ENCODE measurements at places on chromosomes 3 and 15.

DNA sequence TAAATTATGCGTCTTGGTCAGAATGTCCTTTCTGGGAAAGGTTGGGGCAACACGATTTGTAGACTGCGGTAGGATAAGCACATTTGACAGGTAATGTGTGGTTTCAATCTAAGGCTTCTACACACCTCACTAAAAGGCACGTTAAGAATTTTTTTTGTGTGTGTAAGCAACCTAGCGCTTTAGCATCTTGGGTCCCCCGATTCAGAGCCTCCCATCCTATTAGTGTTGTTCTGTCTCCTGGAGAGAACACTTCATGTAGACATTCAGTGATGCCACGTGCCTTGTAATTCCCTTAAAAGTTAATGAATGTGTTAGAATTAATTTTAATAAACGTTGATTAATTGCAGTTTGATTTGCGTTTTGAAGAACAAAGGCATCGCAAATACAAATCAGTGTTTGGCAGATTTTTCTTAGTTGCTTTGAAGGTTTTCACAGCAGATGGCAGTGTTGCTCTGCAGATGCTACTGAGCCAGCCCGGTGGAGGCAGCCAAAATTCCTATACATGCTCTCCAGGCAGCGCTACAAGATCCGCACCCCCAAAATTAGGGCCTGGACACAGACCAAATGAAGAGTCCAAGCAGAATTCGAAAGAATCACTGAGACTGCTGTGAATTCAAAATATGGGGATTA is 63.5 kb downstream of the OTOL1 start:
- DNase-seq = peak; percentile 22

GRCh38 chr3:195240939-195241338 is 30.0 kb downstream of the XXYLT1 start:
- DNase-seq = no peak

GRCh38 chr15:87871258-87871681 is 385.3 kb downstream of the NTRK3 start:
- no peak for DNase-seq

DNA sequence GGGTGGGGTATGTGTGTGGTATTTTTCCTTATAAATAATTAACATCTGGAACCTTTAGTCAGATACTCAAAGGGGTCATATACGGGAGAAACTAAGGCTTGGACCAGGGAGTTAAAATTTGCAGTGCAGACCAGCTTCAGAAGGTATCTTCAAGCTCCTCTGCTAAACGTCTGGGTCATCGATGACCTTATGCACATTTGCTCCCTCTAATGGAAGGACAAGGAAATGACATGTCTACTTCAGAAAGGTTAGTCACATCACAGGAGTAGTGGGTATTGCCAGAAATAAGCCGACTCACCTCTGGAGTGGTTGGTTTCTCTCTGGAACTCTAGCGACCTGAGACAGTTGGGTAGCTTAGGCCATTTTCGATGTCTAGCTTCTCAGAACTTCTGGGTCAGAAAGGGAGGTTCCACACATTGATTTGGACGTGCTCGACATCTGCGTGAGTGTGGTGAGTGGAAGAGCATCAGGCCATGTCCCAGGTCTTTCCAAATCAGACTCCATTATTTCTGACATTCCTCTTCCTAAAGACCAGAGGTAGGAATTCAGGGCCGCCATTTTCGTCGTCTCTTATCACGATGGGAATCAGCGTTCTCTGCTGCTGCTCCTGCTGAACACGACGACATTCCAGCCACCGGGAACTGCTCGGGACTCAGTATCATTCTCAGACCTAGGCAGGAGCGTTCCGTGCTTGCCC is 31.8 kb upstream of the RASA2 start:
- peak; percentile 83 for DNase-seq

DNA sequence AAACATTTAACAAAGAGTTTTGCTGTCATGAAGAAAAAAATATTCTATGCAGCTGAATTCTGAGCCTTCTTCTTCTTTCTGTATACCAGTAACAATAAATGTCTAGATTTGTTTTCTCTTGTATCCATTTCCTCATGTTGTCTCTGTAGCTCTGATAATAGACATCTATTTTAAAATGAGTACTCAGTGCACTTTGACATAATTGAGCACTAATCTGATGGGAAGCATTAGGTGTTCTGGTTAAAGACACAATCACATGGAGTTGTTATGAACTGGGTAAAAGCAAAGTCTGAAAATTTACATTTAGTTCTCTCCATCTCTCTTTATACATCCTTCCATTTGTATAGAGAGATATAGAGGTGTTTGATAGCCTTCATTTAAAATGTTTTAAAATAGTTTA is 230.0 kb downstream of the BCHE start:
- DNase-seq = no peak

DNA sequence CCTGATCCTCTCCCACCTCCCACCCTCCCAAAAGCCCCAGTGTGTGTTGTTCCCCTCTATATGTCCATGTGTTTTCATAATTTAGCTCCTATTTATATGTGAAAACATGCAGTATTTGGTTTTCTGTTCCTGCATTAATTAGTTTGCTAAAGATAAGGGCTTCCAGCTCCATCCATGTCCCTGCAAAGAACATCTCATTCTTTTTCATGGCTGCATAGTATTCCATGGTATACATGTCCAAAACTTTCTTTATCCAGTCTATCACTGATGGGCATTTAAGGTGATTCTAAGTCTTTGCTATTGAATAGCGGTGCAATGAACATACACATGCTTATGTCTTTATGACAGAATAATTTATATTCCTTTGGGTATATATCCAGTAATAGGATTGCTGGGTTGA is 53.4 kb downstream of the DCBLD2 start:
- DNase-seq = no peak

- peak; percentile 21 for DNase-seq
These were observed 37.5 kb upstream of the IQSEC1 start for GRCh38 chr3:13110678-13111116.

DNA sequence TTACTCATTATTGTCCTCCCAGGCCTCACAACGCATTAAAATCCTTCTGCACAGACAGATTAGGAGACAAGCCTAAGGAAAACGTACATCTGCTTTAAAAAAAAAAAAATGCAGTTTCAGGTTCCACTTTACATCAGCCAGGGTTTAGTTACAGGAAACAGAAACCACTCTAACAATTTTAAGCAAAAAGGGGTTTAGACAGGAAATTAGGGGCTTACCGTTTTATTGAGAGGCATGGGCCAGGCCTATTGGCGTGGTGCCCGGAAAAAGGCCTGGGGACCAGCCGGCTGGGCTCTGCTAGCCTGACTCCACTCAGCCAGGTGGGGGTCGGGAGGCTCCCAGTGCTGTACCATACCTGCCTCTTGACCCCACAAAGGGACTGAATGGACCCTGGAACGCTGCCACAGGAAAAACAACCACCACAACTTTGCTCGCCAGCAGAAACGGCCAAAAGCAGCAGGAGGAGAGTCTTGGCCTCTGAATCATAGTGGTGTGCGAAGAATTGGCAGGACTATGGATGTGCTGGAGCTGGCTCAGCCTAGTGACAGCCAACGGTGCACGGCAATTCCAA is 124.3 kb downstream of the CHSY1 start:
- DNase-seq = peak; percentile 81

- DNase-seq = no peak
These were observed 106.6 kb upstream of the ALDH1A3 start for GRCh38 chr15:100772892-100773520.
